ENCODE measurements at places on chromosomes 11 and 22. TPM values are rescaled to one million over a fixed set of nuclear protein-coding genes. Genes with fewer than 3 reads are reported as not detected.

Gene OTOG
- total RNA-seq, result not detected

Gene OR5B12
- not detected for total RNA-seq

Gene OR11H1
- not detected for total RNA-seq

GRCh38 chr11:35714882-35715627, 52.5 kb downstream of the TRIM44 start:
- H3K27me3 ChIP-seq, result no peaks in the 10 kb centered on the region
- H3K4me1 ChIP-seq, result peaks cover 13% of the 10 kb centered on the region
- H3K36me3 ChIP-seq, result no peaks in the 10 kb centered on the region
- no peak overlapping the region for H3K27ac ChIP-seq

GRCh38 chr11:66188580-66188979, 79.9 kb upstream of the RAB1B start:
- no peak for DNase-seq
- H3K27ac ChIP-seq, result no peak overlapping the region
- no peak overlapping the region for H3K4me3 ChIP-seq
- H3K27me3 ChIP-seq, result no peaks in the 10 kb centered on the region
- no peaks in the 10 kb centered on the region for H3K36me3 ChIP-seq

- DNase-seq, result no peak
- H3K27ac ChIP-seq, result no peak overlapping the region
- no peak overlapping the region for H3K4me3 ChIP-seq
- no peaks in the 10 kb centered on the region for H3K4me1 ChIP-seq
- H3K27me3 ChIP-seq, result no peaks in the 10 kb centered on the region
Measured at GRCh38 chr22:35904336-35904692, 124.3 kb downstream of the RBFOX2 start.

Measured in right lobe of liver (tissue), 6 donors.